ENCODE measurements at places on chromosomes 7 and 10.

DNA sequence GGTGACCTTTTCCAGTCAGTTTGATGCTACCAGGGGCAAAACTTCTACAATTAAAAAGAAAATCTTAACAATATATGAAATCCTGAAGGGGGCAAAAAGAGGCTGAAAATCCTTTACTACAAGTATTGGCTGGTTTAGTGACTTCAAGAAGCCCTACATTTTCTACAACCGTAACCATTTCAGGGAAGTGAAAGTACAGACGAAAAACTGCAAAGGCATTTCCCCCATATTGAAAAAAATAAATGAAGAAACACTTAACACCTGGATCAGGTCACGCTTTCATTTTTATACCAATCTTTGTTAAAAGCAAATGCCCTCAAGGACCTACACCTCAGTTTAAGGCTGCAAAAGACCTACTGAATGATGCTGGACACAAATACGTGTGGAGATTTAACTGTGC is 38.6 kb downstream of the IL6 start:
- DNase-seq = no peak

- no peak for DNase-seq
Observed at GRCh38 chr10:133180965-133181639, 21.1 kb downstream of the KNDC1 start.

GRCh38 chr7:128395748-128396147 is 14.0 kb downstream of the IMPDH1 start:
- DNase-seq = no peak

DNA sequence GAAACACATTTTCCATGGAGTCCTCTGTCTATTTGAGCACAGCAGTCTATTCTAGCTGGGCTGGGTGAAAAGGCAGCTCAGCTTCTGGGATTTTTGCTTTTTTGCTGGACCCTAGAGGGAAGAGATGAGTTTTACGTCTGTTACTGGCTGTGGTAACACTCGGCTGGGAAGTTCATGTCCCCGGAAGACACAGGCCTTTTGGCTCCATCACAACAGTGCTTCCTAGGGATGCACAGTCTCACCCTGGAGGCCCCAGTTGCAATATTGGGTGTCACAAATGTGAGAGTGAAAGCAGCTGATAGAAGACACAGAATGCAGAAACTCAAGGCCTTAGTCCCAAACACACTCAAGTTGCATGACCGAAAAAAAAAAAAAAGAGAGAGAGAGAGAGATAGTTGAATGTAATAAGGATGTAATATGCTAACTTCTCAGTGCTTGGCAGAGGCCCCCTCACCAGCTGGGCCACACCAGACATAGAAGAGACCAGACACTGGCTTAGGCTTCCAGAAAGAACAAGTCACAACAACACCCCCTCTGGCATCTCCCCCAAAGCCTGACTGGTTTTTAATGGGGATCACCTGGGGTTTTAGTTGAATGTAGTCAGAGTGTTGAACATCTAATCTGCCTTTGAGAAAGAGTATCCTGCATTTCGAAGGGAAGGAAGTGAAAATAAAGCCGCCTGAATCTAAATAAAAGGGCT is 545.4 kb upstream of the FZD8 start:
- no peak for DNase-seq

DNA sequence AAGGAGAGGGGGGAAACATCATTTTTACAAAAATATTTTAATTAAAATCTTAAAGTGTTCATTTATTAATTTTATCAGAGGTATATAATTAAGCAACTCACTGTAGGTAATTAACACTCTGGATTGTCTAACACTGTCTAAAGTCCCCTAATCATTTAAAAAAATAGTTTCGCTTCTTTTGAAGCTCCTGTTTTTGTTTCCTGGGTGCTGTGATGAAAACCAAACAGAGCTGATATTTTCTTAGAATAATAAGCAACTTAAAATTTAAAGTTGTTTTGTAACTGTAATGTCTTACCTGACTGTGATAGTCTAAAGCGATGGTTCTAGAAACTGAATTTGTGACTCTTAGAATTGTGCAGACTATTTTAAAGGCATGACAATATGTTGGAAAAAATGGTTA is 961.0 kb downstream of the GATA3 start:
- no peak for DNase-seq

GRCh38 chr10:11757454-11757820 is 15.3 kb downstream of the ECHDC3 start:
- no peak for DNase-seq

Data from CD4-positive, alpha-beta T cell treated with Interleukin-6 at 100 ng/mL for 8 hours (primary cell).